ENCODE measurements at places on chromosomes 7 and 10. TPM values are rescaled to one million over a fixed set of nuclear protein-coding genes. Genes with fewer than 3 reads are reported as not detected.
A peak's percentile ranks its signal among the peaks of the same experiment; 100 is the strongest.

Gene DMBT1
- total RNA-seq: 0.17 TPM

DNA sequence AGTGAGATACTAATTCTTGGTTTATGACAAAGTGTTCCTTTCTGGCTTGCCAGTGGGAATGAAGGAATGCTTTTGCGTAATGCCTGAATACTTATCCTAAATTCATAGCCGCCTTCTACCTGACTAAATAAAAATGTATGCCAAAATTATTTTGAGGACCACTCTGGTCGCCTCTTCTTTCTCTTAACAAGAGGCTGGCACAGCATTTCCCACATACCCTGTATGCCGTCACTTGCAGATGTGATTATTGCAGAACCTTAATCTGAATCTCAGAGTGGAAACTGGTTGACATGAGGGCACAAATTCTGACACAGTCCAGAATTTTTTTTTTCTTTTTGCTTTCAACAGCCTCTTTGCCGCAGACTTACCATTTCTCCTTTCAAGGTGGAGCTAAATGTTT, 124.6 kb upstream of the GLCCI1 start:
- no peaks in the 10 kb centered on the region for H3K27me3 ChIP-seq
- H3K27ac ChIP-seq: no peak overlapping the region
- DNase-seq: no peak
- peaks cover 6% of the 10 kb centered on the region for H3K4me1 ChIP-seq
- peaks cover 2% of the 10 kb centered on the region for H3K36me3 ChIP-seq

Gene TAS2R5
- 1.5 TPM for total RNA-seq

DNA sequence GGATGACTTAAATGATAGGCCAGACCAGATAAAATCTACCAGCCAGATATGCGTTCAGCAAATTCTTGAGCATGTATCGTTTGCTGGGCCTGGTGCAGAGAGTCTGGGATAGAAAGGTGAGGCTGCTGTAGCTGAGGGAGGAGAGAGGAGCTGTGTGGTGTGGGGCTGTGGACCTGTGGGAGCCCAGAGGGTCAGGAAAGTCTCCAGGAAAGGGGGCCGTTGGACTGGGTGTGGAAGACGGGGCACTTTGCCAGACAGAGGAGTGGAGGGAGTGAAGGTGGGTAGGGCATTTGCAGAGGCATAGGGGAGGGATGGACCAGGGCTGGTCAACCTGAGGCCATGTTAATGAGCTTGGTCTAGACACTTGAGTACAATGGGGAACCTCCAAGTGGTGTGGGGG, 124.7 kb upstream of the UNC5B start:
- H3K4me3 ChIP-seq: no peak overlapping the region
- DNase-seq: no peak
- H3K36me3 ChIP-seq: no peaks in the 10 kb centered on the region
- H3K27me3 ChIP-seq: peaks cover 10% of the 10 kb centered on the region
- peaks cover 4% of the 10 kb centered on the region for H3K4me1 ChIP-seq
- no peak overlapping the region for H3K27ac ChIP-seq

DNA sequence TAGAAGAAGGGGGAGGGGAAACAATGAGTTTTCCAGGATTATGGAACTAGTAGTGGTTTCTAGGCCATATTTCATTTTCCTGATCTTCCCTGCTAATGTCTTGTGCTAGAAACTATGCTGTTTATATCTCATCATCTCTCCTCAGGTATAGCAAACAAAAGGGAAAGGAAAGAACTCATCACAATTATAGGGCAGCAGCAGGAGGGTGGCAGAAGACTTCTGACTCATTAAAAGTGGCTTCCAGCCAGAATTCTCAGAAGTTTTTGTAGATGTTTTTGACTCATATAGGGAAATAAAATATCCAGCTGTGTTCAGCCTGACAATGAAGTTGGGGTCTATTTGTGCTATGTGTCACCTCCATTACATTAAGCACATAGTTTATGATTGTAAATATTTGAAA, 6.5 kb downstream of the AHR start:
- H3K4me3 ChIP-seq: peak overlapping the region; percentile 60
- peaks cover 3% of the 10 kb centered on the region for H3K4me1 ChIP-seq
- H3K27me3 ChIP-seq: no peaks in the 10 kb centered on the region
- H3K36me3 ChIP-seq: no peaks in the 10 kb centered on the region
- H3K27ac ChIP-seq: peak overlapping the region; percentile 89

- H3K4me1 ChIP-seq: no peaks in the 10 kb centered on the region
- no peak overlapping the region for H3K4me3 ChIP-seq
- H3K27ac ChIP-seq: no peak overlapping the region
Observed at GRCh38 chr7:142720172-142720773, 29.0 kb upstream of the PRSS1 start.

Gene MYL10
- 5.1 TPM for total RNA-seq

GRCh38 chr10:24501056-24501711, 222.5 kb downstream of the ARHGAP21 start:
- no peak overlapping the region for H3K4me3 ChIP-seq
- peaks cover 4% of the 10 kb centered on the region for H3K4me1 ChIP-seq
- no peaks in the 10 kb centered on the region for H3K27me3 ChIP-seq
- H3K27ac ChIP-seq: no peak overlapping the region
- H3K36me3 ChIP-seq: peaks cover 4% of the 10 kb centered on the region

Gene CPA2
- total RNA-seq: not detected

DNA sequence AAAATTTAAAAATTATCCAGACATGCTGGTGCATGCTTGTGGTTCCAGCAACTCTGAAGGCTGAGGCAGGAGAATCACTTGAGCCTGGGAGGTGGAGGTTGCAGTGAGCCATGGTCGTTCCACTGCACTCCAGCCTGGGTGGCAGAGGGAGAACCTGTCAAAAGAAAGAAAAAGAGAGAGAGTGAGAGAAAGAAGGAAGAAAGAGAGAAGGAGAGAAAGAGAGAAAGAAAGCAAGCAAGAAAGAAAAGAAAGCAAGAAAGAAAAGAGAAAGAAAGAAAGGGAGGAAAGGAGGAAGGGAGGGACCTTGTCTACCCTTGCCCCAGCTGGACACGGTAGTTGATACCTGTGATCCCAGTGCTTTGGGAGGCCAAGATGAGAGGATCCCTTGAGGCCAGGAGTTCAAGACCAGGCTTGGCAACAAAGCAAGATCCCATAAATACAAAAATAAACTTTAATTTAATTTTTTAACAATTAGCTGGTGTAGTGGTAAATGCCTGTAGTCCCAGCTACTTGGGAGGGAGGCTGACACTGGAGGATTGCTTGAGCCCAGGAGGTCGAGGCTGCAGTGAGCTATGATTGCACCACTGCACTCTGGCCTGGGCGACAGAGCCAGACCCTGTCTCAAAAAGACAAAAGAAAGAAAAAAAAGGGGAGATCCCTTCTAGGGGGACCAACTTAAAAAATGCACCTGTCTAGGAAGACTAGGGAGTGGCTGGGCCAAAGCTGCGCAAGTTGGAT, 9.2 kb downstream of the NYAP1 start:
- H3K27me3 ChIP-seq: peaks cover 3% of the 10 kb centered on the region
- no peaks in the 10 kb centered on the region for H3K4me1 ChIP-seq
- no peak overlapping the region for H3K4me3 ChIP-seq

- DNase-seq: no peak
- H3K4me1 ChIP-seq: no peaks in the 10 kb centered on the region
- H3K27me3 ChIP-seq: no peaks in the 10 kb centered on the region
- H3K36me3 ChIP-seq: no peaks in the 10 kb centered on the region
- no peak overlapping the region for H3K27ac ChIP-seq
Observed at GRCh38 chr7:94056796-94057207, 52.6 kb upstream of the BET1 start.

DNA sequence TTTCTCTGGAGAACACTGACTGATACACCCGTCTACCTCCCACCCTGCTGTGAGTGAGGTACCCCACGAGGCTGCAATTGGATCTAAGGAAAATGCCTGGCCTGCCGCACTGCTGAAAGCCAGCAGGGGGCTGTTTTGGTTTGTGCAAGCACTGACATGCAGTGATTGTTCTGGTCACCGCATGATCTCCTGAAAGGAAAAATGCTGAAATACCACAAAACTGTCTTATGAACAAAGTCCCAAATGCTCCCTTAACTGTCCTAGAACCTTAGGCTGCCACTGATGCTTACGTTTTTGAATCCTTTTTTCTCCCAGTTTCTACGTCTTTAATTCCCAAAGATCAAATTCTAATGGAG, 132.7 kb downstream of the JCAD start:
- no peaks in the 10 kb centered on the region for H3K27me3 ChIP-seq
- H3K27ac ChIP-seq: peak overlapping the region; percentile 46
- H3K4me1 ChIP-seq: peaks cover 43% of the 10 kb centered on the region
- DNase-seq: no peak
- H3K36me3 ChIP-seq: no peaks in the 10 kb centered on the region

Measured in chondrocyte (in vitro differentiated cells).